ENCODE measurements at places on chromosomes 1 and 21.

- no peak for DNase-seq
Measured at GRCh38 chr1:24888061-24888970, 41.8 kb downstream of the RUNX3 start.

DNA sequence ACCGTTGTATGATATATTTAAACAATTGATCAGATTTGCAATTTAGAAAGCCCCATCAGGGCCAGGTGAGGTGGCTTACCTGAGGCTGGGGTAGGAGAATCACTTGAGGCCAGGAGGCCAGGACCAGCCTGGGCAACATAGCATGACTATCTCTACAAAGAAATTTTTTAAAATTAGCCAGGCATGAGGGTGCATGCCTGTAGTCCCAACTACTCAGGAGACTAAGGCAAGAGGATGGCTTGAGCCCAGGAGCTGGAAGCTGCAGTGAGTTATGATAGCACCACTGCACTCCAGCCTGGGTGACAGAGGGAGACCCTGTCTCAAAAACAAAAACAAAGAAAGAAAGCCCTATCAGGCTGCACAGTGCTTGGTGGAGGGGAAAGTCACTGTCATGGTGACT, 159.9 kb upstream of the RAB4A start:
- no peak for DNase-seq

DNA sequence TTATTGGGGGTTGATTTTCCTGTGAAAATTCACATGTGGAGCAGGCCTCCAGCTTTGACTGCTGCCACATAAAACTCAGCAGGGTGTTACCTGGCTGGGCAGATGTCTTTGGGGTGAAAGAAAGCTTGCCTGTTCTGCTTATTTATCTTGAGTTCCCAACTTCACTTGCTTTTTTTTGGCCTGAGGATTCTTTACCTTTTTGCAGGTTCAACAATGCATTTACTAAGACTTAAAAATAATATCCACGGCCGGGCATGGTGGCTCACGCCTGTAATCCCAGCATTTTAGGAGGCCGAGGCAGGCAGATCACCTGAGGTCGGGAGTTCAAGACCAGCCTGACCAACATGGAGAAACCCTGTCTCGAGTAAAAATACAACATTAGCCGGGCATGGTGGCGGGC, 509.1 kb downstream of the KIF26B start:
- no peak for DNase-seq

- peak; percentile 10 for DNase-seq
Measured at GRCh38 chr1:32345289-32345827, 9.3 kb upstream of the MARCKSL1 start.

DNA sequence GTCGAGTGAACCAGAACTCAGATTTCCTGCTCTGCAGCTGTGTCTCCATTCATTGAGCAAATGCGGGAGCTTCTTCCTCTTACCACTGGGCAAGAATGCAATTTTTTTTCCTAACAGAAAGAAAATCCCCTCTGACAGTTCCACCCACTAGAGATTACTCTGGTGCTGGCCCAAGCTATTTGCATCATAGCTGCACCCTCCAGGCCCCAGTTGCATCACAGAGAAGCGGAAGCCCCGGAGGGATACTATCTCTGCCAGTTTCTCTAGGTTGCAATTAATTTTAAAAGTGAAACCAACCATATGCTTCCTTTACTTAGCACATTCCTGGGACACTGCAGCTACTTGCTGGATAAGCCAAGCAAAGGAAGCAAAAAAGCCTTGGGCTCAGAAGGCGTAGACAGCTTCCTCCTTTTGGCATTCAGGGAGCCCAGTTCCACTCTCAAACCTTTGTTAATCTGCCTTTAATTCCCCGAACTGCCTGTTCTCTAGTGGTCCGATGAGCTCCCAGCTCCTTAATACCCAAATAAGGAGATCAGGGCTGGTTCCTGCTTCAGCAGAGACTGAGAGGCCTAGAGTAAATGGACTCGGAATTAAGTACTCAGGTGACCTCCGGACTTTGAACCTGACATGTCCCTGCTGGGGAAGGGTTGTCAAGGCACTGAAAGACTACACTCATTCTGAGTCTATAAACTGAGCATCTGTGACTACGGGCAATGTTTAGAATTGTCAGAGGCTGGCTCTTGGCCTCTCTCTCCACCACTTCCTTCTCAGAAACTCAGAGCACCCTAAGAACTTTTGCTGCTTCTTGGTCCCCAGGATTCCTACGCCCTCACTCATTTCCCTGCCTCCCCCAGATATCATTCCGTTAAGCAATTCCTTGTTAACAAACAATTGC, 72.5 kb upstream of the TNFSF18 start:
- DNase-seq = no peak

DNA sequence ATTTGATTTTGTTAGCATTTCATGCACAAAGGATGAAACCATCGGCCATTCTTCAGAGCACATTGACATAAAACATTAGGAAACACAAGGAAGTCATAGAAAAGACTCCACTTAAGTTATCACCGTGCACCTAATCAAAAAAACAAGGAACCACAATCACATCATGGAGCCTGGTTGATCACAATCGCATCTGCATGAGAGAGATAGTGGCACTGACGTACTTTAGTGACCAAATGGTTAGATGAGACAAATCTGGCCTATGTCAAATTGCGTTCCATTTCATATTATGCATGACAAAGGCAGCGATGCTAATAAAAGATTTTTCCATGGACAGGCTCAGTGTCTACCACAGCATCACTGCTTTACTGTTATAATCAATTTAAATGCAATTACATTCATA, 571.8 kb upstream of the ADGRL2 start:
- DNase-seq = no peak

GRCh38 chr21:26140164-26140579, 30.4 kb downstream of the APP start:
- no peak for DNase-seq

DNA sequence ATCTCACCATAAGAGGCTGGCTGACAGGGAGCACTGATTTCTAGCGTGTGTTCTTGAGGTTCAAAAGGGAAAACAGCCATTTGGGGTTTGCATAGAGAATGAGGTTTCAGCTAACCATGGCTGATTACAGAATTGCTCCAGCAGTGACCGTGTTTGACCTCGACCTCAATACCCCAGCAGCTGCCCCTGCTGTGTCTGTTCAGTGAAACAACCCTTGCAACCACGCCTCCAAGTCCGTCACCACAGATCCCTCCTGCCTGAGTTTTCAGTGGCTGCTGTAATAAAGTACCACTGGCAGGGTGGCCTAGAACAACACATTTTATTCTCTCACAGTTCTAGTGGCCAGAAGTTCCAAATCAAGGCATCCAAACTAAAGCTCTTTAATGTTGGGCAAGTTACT, 147.7 kb downstream of the HUNK start:
- no peak for DNase-seq

DNA sequence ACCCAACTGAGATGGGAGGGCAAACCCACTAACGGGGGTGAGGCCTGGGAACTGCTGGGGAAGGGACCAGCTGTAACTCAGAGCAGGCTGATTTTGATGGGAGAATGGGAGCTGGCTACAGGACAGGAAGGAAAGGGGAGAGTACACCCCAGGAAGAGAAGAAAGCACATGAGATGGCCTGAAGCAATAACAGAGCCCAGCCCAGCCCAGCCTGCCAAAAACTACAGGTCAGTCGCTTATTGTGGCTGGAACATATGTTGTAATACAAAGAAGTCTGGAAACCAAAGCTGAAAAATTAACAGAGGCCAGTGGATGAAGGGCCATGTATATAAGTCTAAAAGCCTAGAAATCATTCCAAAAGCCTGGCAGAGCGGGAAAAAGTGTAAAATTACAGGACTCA, 1.6 kb downstream of the ITLN2 start:
- DNase-seq = no peak

GRCh38 chr1:159872891-159873290, 10.4 kb upstream of the VSIG8 start:
- no peak for DNase-seq

DNA sequence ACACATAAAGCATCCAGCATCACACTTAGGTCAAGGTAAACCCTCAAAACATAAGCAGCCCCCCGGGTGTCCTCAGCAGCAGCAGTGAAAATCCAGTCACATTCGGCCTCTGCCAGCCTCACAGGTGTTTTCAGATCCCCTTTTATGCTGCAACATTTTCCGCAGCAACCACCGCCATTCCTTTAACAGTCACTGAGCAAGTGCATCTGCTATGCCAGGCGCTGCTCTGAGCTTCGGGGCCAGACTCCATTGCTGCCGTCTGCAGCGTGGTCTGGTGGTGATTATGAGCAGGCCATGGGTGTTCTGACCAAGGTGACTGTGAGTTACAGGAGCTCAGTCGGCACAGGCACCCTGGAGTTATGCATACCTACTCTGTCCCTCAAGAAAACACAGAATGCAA, 4.5 kb downstream of the URB1 start:
- no peak for DNase-seq

DNA sequence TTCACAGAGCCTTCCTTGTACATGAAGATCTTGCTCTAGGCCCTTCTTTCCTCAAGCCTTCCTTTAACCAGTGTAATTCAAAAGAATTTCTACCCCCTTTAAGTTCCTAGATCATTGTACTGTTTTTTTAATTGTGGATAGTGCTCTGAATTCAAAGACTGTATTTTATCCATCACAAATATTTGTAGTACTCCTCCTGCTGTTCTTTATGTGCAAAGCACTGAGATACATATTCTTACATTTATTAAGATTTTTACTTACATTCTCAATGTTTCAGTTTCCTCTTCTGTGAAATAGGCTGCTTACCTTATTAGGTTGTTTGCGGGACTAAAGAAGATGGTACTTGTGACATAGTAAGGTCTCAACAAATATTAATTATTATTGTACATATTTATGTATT, 168.8 kb upstream of the PDE4B start:
- no peak for DNase-seq

DNA sequence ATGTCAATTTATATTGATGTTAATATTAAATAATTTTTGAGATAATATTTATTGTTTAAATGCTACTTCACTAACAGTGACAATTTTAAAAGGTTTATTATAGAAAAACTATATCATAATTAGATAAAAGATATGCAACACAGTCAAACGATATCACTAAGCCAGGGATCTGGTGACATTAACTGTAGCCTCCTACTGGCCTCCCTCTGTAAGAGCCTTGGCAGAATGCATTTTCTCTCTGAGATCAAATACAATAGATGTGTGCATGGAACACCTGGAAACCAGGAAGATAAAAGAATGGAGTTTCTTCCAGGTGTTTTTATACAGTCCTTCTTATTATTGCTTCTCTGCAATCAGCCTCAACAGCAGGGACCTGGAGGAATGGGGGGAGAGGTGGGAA, 1762.1 kb downstream of the BRINP3 start:
- no peak for DNase-seq

- DNase-seq = no peak
Measured at GRCh38 chr1:204358605-204359004, 1.1 kb downstream of the PLEKHA6 start.

DNA sequence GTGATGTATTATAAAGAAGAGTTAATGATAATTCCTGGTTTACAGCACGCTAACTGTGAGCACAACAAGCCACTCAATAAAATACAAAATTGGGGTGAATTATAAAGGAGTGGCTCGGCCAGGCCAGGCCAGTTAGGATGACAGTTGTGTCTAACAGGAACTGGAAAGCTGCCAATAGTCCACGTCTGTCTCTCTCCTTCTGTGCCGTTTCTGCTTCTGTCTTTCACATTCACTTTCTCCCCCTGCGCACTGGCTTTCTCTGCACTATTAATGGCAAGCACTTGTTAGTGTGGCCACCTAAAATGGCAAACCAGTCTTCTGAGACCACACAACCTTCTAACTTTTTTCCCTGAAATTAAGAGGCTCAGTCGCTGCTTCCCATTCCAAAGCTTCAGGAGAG, 394.3 kb downstream of the NTNG1 start:
- DNase-seq = no peak

DNA sequence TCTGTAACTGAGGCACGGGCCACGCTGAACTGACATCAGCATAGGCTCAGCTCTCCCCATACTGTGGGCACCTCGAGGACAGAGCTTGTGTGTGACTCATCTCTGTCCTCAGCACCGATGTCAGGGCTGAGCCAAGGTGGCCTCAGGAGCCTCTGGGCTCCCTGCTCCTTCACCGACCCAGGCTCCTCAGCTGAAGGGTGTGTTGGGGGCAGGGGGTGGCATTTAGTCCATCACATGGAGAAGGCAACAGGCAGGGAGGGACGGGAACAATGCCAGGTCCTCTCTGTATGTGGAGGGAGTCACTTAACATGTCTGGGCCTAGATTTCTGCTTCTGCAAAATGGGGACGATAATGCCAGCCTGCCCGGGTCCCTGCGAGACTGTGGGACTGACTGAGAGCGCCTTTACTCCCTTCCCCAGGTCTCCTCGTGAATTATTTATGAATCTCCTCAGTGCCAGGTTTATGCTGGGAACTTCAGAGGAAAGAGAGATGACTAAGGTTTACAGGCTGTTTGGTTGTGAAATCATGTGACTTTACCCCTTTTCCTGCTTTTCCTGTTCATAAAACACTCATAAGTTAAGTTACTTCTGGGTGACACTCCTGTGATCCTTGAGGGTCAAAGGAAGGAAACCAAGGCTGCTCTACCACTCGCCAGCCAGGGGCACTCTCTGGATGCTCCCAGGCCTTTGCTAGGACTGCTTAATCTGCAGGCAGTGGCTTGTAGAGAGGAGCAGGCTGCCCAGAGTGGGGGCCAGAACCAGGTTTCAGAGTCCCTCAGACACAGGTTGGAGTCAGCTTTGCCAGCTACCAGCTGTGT, 16.2 kb downstream of the TTC39A start:
- DNase-seq = no peak

- peak; percentile 80 for DNase-seq
Measured at GRCh38 chr1:44012404-44012803, 18.9 kb downstream of the SLC6A9 start.

DNA sequence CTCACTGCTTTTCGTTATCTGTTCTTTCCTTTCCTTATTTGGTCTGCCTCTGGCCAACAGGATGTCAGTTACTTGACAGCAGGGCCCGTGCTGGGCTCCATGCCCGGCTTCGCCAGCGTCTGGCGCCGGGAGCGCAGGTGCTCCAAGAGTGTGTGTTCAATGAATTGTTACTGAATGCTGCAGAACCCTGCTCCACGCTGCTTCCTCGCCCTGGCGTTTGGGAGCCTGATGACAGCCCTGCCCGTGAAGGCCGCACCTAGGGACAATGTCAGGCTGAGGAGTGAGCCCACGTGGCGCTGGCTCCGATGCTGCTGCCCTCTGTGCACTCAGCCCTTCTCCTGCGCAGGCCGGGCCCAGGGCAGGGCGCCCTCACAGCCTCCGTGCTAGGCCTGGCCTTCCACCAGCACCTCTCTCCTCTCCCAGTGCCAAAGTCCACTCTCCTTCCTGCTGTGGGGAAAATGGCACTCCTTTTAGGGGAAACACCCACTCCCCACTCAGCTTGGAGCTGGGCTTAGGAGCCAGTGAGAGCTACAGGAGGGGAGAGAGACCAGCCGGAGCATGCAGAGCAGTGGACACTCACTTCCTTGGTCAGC, 51.4 kb downstream of the ACBD3 start:
- peak; percentile 89 for DNase-seq

DNA sequence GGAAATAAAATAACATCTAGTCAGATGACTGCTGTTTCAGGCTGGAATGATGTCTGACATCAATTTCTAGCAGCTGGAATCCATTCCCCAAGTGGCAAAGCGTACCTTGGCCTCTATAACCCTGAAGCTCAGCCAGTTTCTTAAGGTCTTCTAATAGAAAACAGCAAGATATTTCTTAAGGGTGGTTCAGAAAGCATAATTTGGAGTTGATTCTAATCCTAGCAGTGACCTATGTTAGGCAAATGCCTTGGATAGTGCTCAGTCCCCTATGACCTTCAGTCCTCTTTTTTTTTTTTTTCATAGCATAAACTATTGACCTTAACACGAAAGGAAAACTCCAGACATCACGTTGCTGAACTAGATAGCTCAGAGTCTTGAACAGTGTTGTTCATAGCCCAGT, 56.5 kb downstream of the LAMC2 start:
- no peak for DNase-seq

GRCh38 chr1:36711480-36711879, 228.8 kb upstream of the CSF3R start:
- no peak for DNase-seq

- DNase-seq = no peak
Measured at GRCh38 chr1:50262436-50262835, 153.7 kb downstream of the ELAVL4 start.
